Endothelial cell of umbilical vein (primary cell): ENCODE measurements at places on chromosomes 11 and 22.

- H3K36me3 ChIP-seq = no peaks in the 10 kb centered on the region
- no peaks in the 10 kb centered on the region for H3K4me1 ChIP-seq
- H3K27ac ChIP-seq = no peak overlapping the region
Measured at GRCh38 chr22:32555581-32555980, 81.0 kb downstream of the FBXO7 start.

DNA sequence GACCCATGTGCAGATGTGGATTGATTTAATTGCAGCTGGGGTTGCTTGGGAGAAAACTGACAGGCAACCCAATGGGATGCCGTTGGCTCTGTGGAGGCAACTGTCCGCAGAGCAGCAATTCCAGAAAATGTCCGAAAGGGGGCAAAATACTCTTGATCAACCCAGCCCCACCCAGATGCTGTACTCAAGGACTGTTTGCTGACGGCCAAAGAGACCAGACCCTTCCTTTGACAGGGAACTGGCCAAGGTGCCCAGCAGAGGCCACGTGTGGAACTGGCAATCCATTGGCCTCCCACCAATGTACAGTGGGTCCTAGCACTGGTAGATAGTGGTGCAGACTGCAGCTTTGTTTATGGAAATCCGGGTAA, 29.7 kb upstream of the KCNA4 start:
- H3K4me3 ChIP-seq = no peak overlapping the region
- no peaks in the 10 kb centered on the region for H3K4me1 ChIP-seq
- no peak for DNase-seq
- no peak overlapping the region for H3K27ac ChIP-seq

DNA sequence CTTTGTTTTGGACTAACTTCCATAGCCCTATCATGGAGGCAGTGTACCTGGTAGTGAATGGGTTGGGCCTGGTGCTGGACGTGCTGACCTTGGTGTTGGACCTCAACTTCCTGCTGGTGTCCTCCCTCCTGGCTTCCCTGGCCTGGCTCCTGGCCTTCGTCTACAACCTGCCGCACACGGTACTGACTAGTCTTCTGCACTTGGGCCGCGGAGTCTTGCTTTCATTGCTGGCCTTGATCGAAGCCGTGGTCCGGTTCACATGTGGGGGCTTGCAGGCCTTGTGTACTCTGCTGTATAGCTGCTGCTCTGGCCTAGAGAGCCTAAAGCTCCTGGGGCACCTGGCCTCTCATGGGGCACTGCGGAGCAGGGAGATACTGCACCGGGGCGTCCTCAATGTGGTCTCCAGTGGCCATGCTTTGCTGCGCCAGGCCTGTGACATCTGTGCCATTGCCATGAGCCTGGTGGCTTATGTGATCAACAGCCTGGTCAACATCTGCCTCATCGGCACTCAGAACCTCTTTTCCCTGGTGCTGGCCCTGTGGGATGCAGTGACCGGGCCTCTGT, 846 bp downstream of the RNF26 start:
- H3K36me3 ChIP-seq = peaks cover 2% of the 10 kb centered on the region
- no peaks in the 10 kb centered on the region for H3K27me3 ChIP-seq
- peak overlapping the region; percentile 34 for H3K27ac ChIP-seq
- peaks cover 35% of the 10 kb centered on the region for H3K4me1 ChIP-seq
- no peak for DNase-seq
- H3K4me3 ChIP-seq = peak overlapping the region; percentile 77

GRCh38 chr11:126570489-126570888, 215.0 kb downstream of the ST3GAL4 start:
- no peaks in the 10 kb centered on the region for H3K36me3 ChIP-seq
- no peaks in the 10 kb centered on the region for H3K4me1 ChIP-seq
- H3K27ac ChIP-seq = no peak overlapping the region
- no peaks in the 10 kb centered on the region for H3K27me3 ChIP-seq

GRCh38 chr11:23123753-23124152, 263.5 kb upstream of the CCDC179 start:
- no peaks in the 10 kb centered on the region for H3K36me3 ChIP-seq
- H3K27me3 ChIP-seq = no peaks in the 10 kb centered on the region
- peak; percentile 69 for DNase-seq
- peaks cover 15% of the 10 kb centered on the region for H3K4me1 ChIP-seq
- H3K4me3 ChIP-seq = no peak overlapping the region

- no peak overlapping the region for H3K4me3 ChIP-seq
- DNase-seq = no peak
- no peaks in the 10 kb centered on the region for H3K36me3 ChIP-seq
- H3K27ac ChIP-seq = no peak overlapping the region
- H3K27me3 ChIP-seq = no peaks in the 10 kb centered on the region
Measured at GRCh38 chr11:101428918-101429317, 154.9 kb downstream of the TRPC6 start.

- H3K4me3 ChIP-seq = no peak overlapping the region
- H3K4me1 ChIP-seq = peaks cover under 1% of the 10 kb centered on the region
- peaks cover 19% of the 10 kb centered on the region for H3K27me3 ChIP-seq
- DNase-seq = no peak
Measured at GRCh38 chr11:13268791-13269190, 8.8 kb upstream of the BMAL1 start.

DNA sequence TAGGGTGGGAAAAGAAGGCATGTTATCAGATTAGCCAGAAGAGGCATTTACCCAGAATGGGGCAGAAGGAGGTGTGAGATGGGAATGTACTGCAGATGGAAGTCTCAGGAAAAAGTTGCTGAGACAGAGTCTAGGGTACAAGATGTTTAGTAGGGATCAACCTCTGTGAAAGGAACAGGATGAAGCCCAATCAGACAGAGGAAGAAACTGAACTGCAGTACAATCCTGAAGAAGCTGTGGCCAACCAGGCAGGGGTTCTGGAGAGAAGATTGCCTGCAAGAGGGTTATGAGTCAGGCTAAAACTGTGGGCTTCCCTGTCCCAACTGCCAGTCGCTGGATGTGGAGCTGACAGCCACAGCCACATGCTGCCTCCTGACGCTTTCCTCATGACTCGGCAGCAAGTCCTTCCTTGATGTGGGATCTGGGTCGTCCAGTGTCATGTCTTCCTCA, 64.0 kb downstream of the CWC15 start:
- no peaks in the 10 kb centered on the region for H3K27me3 ChIP-seq
- no peak overlapping the region for H3K4me3 ChIP-seq
- DNase-seq = no peak
- H3K36me3 ChIP-seq = no peaks in the 10 kb centered on the region
- H3K27ac ChIP-seq = no peak overlapping the region

DNA sequence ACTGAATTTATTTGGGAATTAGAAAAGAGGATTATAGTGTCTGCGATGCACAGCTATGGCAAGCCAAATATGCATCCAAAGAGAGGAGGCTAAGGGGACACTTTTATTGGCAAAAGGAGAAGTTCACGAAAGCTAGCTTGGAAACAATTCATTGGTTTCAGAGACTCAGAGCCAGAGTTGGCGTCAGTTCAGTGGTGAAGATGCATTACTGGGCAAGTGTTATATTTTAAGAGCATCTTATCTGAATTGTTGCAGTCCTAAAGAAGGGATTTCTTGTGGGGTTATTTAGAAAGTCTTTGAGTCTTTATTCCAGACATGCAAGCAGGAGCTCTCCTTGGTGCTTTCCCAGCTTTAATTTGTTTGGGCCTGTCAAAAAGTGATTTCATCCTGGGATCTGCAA, 15.0 kb downstream of the CLDN5 start:
- no peak overlapping the region for H3K4me3 ChIP-seq
- no peak for DNase-seq
- H3K27ac ChIP-seq = no peak overlapping the region
- H3K27me3 ChIP-seq = no peaks in the 10 kb centered on the region
- H3K36me3 ChIP-seq = no peaks in the 10 kb centered on the region

DNA sequence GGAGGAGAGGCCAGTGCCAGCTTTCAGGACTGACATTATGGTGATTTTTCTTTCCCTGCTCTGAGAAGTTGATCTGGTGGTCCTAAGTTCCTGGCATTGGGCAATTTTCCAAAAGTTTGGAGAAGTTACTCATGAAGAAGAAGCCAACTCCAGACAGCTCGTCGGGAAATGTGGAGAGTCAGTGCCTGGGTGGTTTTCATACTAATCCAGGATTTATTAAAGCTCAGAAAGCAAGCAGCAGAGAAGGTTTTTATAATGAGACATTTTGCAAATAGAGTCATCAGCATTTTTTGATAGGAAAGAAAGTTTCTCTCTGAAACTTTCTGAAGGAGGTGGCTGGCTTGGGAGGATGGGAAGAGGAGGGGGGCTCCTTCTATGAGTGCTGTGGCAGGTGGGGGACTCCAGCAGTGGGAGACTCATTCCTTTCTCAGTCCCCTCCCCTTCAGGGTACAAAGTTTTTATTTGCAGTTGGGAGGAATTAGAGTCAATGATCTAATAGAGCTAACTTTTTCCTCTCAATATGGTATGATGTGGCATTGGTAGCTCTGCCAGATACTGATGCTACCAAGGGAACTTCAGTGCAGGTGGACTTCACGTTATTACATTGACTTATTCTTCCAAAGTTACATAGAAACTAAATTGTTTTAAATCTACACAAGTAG, 55.4 kb downstream of the LIF start:
- H3K27ac ChIP-seq = no peak overlapping the region
- no peak overlapping the region for H3K4me3 ChIP-seq
- H3K4me1 ChIP-seq = peaks cover 32% of the 10 kb centered on the region
- no peaks in the 10 kb centered on the region for H3K27me3 ChIP-seq
- H3K36me3 ChIP-seq = no peaks in the 10 kb centered on the region

- peak; percentile 43 for DNase-seq
- no peaks in the 10 kb centered on the region for H3K36me3 ChIP-seq
- no peaks in the 10 kb centered on the region for H3K27me3 ChIP-seq
- H3K4me3 ChIP-seq = no peak overlapping the region
- no peak overlapping the region for H3K27ac ChIP-seq
Measured at GRCh38 chr11:31643857-31644256, 134.3 kb downstream of the ELP4 start.

GRCh38 chr22:50138041-50138440, 32.5 kb upstream of the PANX2 start:
- peaks cover 23% of the 10 kb centered on the region for H3K36me3 ChIP-seq
- DNase-seq = no peak
- no peaks in the 10 kb centered on the region for H3K4me1 ChIP-seq
- H3K27me3 ChIP-seq = no peaks in the 10 kb centered on the region
- no peak overlapping the region for H3K27ac ChIP-seq

DNA sequence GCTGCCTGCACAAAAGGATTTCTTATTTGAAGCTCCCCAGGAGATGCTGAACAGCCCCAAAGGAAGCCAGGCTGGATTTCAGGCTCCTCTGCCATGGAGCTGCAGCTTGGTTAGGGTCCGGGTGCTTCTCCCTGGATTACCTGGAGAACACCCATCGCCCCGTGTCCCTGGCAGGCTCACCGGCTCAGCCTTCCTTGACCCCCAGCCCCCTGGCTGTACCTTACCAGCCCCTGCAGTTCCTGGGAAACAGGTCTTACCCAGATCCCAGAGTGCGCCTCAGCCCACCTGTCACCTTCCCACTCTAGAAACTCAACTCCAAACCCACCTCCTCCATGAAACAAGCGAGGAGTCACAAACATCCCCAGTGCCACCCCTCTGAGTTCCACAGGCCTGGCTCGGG, 45.3 kb upstream of the CD5 start:
- no peak overlapping the region for H3K4me3 ChIP-seq
- H3K27ac ChIP-seq = no peak overlapping the region
- H3K4me1 ChIP-seq = no peaks in the 10 kb centered on the region
- H3K27me3 ChIP-seq = no peaks in the 10 kb centered on the region
- DNase-seq = no peak

GRCh38 chr11:44765026-44765595, 38.3 kb downstream of the TSPAN18 start:
- no peak overlapping the region for H3K27ac ChIP-seq
- DNase-seq = no peak

GRCh38 chr11:1349327-1350041, 40.1 kb upstream of the TOLLIP start:
- no peak overlapping the region for H3K27ac ChIP-seq
- DNase-seq = no peak
- H3K4me3 ChIP-seq = no peak overlapping the region

DNA sequence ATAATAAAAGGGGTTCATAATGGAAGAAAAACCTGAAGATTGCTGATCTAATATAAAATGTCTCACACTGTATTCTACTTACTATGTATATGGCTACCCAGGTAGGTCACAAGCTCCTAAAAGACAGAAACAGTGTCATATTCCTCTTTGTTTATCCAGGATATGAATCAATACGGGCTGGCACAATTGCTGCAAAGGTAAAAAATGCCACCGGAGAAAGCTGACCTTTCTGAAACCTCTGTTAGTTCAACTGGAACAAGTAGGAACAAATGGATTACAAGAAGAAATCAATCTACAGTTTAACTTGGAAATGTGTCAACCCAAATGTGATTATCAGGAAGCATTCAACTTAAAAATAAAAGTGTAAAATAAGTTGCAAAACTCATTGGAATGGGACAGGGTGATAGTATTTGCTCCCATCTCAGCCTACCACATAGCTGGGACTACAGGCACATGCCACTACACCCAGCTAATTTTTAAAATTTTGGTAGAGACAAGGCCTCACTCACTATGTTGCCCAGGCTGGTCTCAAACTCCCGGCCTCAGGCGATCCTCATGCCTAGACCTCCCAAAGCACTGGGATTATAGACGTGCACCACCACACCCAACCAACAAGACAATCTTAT, 27.6 kb downstream of the SLC35F2 start:
- no peaks in the 10 kb centered on the region for H3K36me3 ChIP-seq
- peak; percentile 61 for DNase-seq
- no peak overlapping the region for H3K4me3 ChIP-seq
- H3K27me3 ChIP-seq = no peaks in the 10 kb centered on the region
- peak overlapping the region; percentile 12 for H3K27ac ChIP-seq
- H3K4me1 ChIP-seq = peaks cover 18% of the 10 kb centered on the region

DNA sequence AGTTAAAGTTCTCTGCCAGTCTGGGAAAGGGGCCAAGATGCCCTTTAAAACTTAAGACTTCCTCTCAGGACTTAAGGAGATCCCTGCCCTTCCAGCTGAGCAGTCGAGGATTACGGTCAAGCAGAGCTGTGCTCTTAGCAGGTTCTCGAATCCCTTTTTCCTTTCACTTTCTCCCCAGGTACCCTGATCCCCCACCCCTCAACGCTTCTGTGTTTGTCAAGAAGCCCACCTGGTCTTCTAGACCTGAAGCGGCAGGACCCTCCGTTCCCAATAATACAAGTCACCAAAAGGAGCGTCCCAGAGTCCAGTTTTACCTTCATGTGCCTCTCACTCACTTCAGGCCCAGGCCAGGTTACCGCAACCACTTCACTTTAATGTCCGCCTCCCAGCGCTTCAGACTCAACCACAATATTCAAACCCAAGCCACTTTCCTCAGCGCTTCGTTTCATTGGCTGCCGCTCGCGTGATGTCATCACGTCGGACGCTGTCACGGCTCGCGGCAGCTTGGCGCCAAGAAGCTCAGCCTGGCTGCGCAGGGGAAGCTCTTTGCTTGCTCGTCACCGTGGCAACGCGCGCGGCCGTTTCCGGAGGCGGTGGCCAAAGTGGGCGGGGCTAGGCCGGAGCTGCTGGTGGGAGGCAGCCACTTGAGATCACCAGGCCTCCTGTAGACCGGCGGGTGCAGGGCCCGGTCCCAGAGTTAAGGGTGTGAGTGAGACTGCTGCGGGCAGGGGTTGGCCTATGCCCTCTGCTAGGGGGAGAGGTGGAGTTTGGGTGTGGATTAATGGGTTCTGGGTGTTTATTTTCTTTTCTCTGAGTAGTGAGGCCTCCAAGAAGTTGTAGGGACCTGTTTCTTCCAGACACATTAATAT, at the start of the genes KIF18A and METTL15:
Gene KIF18A, minus strand, starts transcription at position 407 of the 869 bp plus-strand sequence. CDS start 10,209 bp downstream, outside the sequence.
Gene METTL15, plus strand, starts transcription at position 639 of the 869 bp plus-strand sequence. CDS start 4,947 bp downstream, outside the sequence.
- H3K4me3 ChIP-seq = peak within 1 kb of the TSS; percentile 87
- H3K27ac ChIP-seq = peak within 1 kb of the TSS; percentile 98
- no peaks in the 10 kb centered on the region for H3K36me3 ChIP-seq
- peaks cover 36% of the 10 kb centered on the region for H3K4me1 ChIP-seq

GRCh38 chr11:44711113-44711786, 15.5 kb upstream of the TSPAN18 start:
- no peaks in the 10 kb centered on the region for H3K27me3 ChIP-seq
- no peak overlapping the region for H3K27ac ChIP-seq
- DNase-seq = no peak
- H3K4me3 ChIP-seq = no peak overlapping the region
